ENCODE measurements at places on chromosomes 4 and X. TPM values are rescaled to one million over a fixed set of nuclear protein-coding genes. Genes with fewer than 3 reads are reported as not detected.
A peak's percentile ranks its signal among the peaks of the same experiment; 100 is the strongest.

Gene SOX3
- total RNA-seq, result not detected

Gene FTHL17
- total RNA-seq, result not detected

Gene MAGEA9B
- total RNA-seq, result not detected

- DNase-seq, result no peak
Measured at GRCh38 chrX:109959356-109959871, 43.5 kb upstream of the TMEM164 start.

DNA sequence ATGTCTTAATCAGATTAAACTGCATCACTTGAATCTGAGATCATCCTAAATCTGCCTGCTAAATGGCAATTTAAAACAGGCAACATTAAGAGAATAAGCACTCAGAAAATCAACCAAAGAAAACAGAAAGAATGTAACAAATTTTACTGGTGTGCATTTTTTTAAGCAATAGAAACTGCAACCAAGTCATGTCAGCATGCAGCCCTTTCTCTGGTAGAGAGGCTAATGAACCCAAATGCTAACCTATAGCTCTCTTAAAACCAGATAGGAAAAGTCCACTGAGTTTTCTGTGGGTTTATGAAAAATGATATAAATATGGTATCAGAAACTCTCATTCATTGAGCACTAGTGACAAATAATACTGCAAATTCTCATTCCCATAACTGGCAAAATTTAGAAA lies 35.6 kb downstream of the COL25A1 start:
- no peak for DNase-seq

DNA sequence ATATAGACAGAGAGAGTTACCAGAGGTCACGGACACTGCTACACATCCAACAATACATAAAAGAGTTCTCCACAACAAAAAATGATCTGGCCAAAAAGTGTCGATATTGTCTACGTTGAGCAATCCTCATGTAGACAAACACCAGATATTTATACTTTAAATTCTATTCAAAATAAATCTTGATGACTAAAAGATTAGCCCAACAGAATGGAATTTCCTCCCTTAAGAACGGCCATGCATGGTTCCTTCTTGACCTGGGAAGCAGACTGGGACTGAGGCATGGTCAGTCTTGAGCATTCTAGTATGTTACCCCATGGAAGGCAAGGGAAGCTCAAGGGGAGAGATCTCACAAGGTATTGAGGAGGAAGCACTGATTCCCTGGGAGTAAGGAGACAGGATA lies 43.5 kb downstream of the LHFPL1 start:
- peak; percentile 67 for DNase-seq

DNA sequence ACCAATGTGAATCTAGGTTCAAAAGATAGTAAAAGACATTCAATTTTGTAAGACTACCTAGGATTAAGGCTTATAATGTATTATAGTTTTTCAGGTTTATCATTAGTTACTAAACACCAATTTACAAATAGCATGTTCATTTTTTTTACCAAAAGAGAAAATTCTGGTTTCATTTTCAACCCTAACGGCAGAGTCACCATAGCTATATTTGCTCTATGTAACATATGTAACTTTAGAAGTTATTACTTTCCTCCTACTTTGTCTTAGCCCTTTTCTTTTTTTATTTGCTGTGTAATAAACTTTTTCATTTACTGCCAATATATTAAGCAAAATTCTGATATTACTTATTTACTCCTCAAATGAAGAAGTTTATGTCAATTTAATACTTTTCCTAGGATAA lies 639.6 kb downstream of the ARAP2 start:
- no peak for DNase-seq

- DNase-seq, result peak; percentile 22
Measured at GRCh38 chr4:24322511-24322910, 261.8 kb downstream of the DHX15 start.

GRCh38 chr4:129972257-129972656 lies 876.3 kb downstream of the C4orf33 start:
- DNase-seq, result no peak

DNA sequence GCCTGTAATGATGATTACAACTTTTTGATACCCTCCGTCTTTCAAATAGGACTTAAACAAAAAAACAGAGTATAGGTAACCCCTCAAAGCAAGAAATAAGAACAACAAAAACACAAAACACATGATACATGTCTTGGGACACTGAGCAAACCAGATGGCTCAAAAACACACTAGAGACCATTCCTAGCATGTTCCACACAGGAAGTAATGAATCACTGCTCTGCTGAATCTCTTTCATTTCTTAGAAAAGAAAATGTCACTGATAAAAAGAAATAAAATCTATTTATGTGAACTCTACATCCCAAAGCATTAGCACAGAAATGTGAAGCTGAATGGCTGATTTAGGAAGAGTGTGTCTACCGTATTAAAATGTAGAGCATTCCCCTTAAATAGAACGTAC lies 134.5 kb upstream of the IL15 start:
- DNase-seq, result peak; percentile 54

DNA sequence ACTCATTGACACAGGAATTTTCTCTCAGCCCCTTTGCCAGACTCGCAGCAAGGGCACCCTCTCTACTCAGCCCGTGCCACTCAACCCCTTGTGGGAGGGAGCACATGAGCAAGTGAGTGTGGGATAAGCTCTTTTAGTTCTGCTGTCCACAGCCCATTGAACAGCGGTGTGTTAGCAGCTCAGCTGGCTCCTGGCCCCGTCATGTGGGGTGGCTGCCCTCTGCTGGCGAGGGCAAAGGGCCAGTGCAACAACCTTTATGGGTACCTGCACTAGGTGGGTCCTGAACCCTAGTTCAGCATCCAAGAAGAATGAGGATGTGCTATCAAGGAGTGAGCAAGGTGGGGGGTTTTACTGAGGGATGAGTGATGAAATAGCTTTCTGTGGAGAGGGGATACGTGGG lies 85.0 kb upstream of the ZNF81 start:
- no peak for DNase-seq
